Forelimb muscle (tissue), 1 donor: ENCODE measurements at places on chromosomes 13 and 19.

DNA sequence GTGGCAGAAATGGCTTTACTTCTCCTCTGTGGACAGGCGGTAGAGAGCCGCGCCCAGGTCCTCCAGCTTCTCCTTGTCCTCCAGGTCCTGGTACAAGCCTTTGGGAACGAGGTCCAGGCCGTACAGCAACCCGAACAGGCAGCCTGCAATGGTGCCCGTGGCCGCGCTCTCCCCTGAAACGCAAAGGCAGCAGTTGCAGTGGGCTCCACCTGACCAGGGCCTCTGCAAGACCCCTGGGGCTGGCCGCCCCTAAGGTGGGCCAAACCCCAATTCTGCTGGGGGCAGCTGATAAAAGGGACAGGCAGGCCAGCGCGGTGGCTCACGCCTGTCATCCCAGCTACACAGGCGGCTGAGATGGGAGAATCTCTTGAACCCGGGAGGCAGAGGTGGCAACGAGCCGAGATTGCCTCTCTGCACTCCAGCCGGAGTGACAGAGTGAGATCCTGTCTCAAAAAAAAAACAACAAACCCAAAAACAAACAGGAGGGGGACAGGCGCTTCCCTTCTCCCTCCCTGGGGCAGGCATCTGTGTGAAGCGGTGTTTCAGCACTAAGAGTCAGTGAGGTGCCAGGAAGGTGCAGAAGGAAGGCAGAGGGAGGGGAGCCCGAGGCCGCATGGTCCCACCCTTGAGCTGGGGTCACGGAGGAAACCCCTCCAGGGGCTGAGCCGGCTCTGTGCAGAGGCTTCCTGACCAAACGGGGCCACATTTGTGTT lies 30.3 kb downstream of the ADPRHL1 start:
- DNase-seq, result no peak

GRCh38 chr13:46184277-46184699 lies 2.3 kb upstream of the LCP1 start:
- DNase-seq, result no peak

DNA sequence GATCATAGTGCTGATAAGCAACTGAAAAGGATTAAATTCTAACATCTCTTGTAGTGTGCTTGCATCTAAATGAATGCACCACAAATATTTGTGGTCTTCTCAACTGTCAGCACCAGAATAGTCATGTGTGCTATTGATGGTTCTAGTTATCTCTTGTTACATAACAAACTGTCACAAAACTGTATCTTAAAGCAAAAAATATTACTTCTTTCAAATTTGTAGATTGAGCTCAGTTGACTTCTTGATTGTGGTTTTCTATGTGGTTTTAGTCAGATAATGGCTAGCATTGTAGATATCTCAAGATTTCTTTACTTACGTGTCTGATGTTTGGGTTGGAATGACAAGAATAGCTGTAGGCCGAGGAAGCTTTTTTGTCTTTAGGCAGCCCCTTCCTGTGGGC lies 431.3 kb downstream of the SLITRK6 start:
- no peak for DNase-seq

GRCh38 chr13:50712456-50712855 lies 131.0 kb downstream of the DLEU7 start:
- DNase-seq, result no peak

DNA sequence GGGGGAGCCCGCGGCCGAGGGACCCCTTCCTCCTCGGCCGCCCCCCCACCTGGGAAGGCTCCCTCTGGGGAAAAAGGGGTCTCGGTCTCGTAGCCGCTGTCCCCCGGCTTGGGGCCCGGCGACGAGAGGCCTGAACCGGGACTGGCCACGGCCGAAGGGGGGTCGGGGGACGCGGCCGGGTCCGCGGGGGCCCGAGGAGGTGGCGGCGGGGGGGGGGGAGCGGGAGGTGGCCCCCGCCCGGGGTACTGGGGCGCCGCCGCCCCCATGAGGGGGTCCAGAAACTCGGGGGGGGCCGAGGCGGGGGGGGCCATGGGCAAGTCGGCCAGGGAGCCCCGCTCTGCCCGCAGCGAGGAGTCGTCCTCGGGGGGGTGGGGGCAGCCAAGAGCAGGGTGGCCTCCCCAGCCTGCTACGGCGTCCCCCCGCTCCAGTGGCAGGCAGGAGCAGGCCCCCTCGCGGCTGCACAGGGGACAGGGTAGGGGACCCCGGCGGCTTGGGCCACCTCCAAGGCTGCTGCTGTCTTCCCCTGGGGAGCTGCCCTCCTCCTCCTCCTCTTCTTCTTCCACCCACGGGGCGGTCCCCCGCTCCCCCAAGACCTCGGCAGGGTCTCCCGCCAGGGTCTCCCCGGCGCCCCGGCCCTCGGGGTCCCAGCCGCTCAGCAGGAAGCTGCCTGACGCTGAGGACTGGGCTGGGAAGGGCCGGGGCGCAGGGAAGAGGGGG lies 12.9 kb downstream of the LMTK3 start:
- no peak for DNase-seq

- DNase-seq, result no peak
Observed at GRCh38 chr19:2856457-2857050, 10.6 kb upstream of the ZNF556 start.
